ENCODE measurements at places on chromosomes 4 and X. TPM values are rescaled to one million over a fixed set of nuclear protein-coding genes. Genes with fewer than 3 reads are reported as not detected.

Gene PDZD4
- total RNA-seq = not detected

Gene SGCB
- 14.6 TPM for total RNA-seq

Gene NSUN7
- total RNA-seq = under 0.01 TPM

Gene NKX3-2
- not detected for total RNA-seq

Gene ARHGAP6
- total RNA-seq = 0.06 TPM

Gene NDP
- not detected for total RNA-seq

Gene SMAD1
- total RNA-seq = 153 TPM

Gene CITED1
- 0.16 TPM for total RNA-seq

Gene KLHL34
- total RNA-seq = not detected

Gene ETFDH
- total RNA-seq = 13.1 TPM

Gene HPF1
- 11.3 TPM for total RNA-seq

Gene FGFBP1
- total RNA-seq = not detected

Gene CAPN6
- total RNA-seq = not detected

Gene CDKL5
- 1.1 TPM for total RNA-seq

Measured in bladder microvascular endothelial cell (primary cell).